ENCODE measurements at places on chromosomes 5 and 9.

DNA sequence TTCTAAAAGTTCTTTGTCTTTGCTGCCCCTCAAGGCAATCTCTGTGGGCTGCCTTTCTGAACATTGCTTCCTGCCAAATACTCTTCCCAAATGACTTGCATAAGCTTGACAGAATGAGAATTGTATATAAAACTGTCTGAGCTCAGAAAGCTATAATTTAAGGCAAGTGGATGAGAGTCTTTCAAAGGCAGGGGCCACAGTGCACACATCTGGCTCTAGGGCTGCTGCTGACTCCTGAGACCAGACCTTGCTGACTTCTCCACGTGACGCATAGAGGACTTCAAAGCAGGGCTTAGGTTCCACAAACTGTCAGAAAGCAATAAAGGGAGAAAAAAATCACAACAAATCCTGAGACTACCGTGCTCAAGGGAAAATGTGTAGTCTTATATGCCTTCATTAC is 79.4 kb upstream of the DIRAS2 start:
- no peak for DNase-seq

DNA sequence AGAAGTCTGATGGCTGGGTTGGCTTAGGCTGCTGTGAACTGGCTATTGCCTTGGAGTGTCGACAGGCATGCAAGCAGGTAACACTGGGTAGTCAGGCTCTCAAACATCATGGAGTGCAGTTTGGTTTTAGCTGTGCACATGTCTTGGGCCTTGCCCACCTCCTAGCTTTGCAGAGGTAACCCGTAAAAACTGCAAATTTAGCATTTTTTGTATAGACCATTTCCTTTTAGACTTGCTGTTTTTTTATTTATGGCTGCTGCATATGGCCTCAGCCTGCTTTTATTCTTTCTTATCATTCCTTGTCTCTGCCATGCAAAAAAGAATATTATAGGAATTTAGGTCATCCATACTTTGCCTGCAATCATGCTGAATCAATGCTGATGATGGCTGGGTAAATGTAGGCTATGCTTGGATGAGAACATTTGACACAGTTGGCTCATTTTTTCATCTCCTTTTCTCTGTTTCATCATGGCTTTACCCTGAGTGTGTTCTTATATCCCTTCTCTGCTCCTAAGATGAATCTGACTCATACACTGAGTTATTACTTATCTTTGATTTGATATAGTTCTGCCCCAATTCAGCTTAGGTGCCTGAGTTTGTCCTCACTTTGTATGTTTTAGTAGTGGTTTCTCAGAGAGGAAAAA is 27.2 kb downstream of the RECK start:
- no peak for DNase-seq

DNA sequence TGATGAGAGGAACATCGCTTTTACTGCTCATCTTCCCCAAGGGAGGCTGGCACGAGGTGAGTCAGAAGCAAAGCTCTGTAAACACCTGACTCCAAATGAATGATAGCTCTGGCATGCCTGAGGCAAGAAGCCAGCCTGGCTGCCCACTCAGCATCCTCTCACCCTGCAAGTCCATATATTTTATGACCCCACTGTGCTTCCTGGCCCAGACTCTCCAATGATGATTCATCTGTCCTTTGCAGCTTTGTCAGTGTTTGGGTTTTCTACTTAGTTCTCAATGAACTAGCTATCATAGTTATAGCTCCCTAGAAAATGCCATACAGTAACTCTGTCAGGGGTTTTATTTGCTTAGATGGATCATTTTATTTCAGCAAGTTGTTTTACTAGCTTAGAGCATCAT is 52.1 kb upstream of the FSTL4 start:
- DNase-seq: no peak

- no peak for DNase-seq
These were observed 1.4 kb downstream of the CHSY3 start for GRCh38 chr5:129905473-129906176.

GRCh38 chr5:33329891-33330290 is 110.9 kb upstream of the TARS1 start:
- DNase-seq: no peak

DNA sequence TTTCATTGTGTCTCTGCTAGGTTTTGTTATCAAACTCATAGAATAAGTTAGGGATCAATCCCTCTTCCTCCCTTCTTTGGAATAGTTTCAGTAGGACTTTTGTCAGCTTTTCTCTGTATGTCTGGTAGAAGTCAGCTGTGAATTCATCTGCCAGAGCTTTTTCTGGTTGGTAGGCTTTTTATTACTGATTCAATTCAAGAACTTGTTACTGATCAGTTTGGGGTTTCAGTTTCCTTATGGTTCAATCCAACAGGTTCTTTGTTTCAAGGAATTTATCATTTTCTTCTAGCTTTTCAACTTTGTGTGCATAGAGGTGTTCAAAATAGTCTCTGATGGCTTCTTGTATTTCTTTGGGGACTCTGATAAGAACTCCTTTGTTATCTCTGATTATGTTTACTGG is 221.7 kb downstream of the FGF10 start:
- DNase-seq: no peak

DNA sequence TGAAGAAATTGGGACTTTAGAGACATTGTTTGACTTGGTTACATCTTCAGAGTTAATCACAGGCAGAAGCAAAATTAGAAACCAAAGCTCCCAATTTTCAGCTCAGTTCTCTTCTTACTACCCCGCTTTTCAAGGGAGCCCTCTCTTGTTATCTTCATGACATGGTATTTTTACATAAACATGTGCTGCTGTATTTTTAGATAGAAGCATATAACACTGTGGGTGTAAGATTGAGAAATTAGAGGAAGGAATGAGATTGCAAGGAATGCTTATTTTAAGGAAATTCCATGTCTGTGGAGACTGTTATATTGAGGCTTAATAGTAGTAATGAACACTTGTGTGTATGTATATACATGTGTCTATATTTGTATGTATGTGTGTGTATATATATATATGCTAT is 401.6 kb downstream of the TMEM232 start:
- no peak for DNase-seq

DNA sequence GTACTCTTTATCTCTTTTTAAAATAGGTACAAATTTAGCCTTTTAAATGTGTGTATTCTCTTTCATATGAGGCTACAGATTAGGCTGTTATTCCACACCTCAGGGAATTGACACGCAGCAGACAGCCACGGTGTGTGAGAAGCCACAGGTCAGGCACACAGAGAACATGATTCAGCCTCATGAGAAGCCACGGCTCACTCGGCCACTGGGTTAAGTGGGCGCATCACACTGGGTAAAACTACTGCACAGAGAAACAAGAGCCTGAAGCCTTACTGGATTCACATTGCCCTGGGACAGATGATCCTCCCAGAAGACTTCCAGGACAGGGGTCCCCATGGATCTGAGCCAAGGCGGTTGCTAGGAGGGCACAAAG is 28.2 kb downstream of the LPCAT1 start:
- DNase-seq: no peak

DNA sequence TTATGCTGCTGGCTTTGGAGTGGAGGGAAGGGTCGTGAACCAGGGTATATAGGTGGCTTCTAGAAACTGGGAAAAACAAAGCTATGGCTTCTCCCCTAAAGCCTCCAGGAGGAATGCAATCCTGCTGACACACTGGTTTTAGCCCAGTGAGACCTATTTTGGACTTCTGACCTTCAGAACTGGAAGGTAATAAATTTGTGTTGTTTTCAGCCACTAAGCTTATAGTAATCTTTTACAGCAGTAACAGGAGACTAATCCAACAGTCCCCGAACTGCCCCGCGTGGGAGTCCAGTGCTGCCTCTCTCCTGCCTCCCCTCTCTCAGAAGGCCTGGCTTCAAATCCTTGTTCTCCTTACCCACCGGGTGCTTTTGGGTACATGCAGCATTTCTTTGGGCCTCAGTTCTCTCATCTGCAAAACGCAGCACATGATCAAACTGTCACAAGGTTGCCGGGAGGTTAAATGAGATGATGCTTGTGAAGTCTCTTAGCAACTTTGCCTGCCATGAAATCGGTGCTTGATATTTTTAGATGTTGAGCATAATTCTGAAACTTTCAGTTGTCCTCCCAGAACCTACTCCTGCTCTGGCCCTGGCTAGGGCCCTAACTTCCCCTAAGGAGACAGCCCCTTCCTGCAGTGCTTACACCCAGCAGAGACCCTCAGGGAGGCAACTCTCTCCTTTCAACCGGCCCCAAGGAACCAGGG is 127.3 kb upstream of the BOD1 start:
- no peak for DNase-seq

DNA sequence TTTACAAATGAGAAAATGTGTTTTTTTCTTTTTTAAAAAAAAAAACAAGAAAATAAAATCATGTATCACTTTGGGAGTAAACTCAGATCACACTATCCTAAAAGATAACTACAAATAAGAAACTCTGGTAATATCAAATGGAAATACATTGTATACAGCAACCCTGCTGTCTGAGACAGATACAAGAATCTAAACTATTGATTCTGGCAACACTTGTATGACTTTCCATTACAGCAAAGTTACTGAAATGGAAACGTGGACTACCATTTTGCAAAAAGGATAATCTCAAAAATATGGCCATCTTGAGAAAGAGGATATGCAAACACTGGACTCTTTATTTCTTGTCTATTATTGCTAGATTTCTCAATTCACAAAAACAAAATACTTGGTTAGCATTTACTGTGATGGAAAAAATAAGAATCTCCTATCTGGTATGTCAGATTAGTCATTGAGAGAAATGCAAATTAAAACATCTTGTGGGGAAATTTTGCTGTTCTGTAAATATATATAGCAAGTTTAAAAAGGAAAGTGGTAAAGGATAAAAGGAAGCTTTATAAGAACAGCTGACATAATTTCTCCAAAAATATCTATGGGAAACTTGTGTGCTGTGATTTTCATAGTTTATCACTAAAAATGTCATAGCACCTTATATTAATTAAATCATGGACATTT is 112.9 kb upstream of the FER start:
- DNase-seq: no peak

- no peak for DNase-seq
These were observed 83.1 kb upstream of the RANBP3L start for GRCh38 chr5:36384845-36385244.

- DNase-seq: no peak
These were observed 183.2 kb upstream of the TUSC1 start for GRCh38 chr9:25861421-25861820.

GRCh38 chr9:99360026-99360425 is 137.9 kb downstream of the SEC61B start:
- no peak for DNase-seq

DNA sequence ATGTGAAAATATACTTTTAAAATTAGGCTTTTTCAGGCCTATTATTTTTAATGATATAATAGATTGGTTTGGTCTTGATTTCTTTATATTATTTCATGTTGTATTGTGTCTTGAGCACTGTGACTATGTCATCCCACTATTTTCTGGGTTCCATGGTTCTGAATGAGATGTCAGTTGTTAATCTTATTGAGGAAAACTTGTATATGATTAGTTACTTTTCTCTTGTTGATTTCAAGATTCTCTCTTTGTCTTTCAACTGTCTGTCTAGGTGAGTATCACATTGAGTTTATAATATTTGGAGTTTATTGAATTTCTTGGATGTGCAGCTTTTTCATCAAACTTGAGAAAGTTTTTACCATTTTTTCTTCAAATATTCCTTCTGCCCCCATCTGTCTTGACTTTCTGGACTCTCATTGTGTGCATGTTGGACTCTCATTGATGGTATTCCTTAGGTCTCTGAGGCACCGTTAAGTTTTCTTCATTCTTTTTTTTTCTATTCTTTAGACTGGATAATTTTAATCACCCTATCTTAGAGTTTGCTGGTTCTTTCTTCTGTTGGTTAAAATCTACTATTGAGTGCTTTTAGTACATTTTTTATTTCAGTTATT is 175.8 kb downstream of the TMEM167A start:
- DNase-seq: no peak

DNA sequence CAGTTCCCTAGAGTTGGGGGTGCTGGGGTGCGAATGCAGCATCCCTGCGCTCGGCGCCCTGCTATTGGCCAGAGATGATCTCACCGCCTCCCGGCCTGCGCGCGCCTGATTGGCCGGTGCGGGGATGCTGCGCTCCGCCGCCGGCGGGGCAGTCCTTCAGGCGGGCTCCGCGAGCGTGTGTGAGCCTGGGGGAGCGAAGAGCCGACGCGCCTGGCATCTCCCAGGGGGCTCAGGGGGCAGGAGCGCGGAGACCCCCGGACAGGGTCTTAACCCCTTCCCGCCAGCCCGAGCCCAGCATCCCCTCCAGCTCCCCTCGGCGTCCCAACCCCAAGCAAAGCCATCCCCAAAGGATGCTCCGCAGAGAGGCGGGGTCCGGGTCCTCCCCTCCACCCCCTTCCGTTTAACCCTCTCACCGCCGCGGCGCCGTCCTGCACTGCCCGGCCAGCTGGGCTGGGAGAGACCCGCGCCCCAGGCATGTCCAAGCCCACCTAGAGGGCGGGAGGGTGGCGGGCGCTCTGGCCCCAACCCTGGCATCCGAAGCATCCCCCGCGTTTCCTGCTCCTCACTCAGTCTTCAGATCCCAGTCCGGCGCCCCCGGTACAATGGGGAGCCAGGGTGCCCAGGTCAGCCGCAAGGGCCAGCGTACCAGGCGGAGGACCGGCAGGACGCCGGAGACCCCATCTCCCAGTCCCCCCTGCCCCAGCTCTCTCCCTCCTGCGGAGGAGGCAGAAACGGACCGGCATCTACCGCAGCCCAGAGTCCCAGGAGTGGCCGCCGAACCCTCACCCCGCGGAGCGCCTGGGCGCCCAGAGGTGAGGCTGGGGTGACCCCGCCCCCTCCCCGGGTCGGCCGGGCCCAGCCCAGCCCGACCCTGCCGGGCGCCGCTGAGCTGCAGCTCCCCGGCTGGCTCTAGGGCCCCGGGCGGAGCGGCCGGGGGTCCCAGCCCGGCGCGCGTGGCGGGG is 19.3 kb upstream of the TOR2A start:
- DNase-seq: no peak

- no peak for DNase-seq
These were observed 40.5 kb downstream of the FYB1 start for GRCh38 chr5:39178861-39179260.

DNA sequence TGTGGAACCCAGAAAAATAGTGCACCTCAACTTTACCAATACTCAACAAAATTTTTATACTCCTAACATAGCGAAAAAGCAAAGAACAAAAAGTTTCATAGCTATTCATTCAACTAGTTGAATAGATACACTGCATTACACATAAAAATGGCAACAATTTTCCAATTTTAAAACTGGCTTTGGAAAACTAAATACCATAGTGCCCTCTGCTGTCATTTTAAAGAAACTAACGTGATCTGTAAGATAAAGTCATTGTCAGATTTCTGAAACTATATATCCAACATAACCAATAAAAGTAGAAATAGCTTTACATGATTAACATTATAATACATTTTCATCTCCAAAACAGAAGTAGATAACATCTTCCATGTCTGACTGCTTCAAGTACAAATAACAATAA is 31.6 kb downstream of the DTWD2 start:
- no peak for DNase-seq

- DNase-seq: no peak
These were observed 15.3 kb downstream of the LCN9 start for GRCh38 chr9:135678236-135679017.

DNA sequence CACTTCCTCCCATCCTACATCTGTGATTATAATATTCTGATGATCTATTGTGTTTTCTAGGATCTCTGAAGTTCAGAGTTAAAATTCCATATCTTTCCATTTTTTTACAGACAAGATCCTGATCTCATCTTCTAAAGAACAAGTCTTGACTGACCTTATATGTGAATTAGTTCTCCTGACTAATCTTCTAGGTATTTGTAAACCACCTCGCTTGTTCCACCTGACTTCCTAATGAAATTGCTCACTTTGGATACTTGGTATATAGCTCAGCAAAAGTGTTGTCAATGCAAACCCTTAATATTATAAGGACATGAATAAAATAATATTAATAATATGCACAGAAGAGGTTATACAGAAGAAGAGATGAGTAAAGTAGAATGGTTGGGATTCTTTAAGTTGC is 68.2 kb upstream of the NR4A3 start:
- DNase-seq: no peak
